ENCODE measurements at places on chromosomes 5 and 9.

GRCh38 chr9:90987566-90987965 lies 185.9 kb downstream of the SYK start:
- no peak for DNase-seq

- DNase-seq = no peak
Observed at GRCh38 chr5:123647066-123647465, 135.1 kb downstream of the CSNK1G3 start.

DNA sequence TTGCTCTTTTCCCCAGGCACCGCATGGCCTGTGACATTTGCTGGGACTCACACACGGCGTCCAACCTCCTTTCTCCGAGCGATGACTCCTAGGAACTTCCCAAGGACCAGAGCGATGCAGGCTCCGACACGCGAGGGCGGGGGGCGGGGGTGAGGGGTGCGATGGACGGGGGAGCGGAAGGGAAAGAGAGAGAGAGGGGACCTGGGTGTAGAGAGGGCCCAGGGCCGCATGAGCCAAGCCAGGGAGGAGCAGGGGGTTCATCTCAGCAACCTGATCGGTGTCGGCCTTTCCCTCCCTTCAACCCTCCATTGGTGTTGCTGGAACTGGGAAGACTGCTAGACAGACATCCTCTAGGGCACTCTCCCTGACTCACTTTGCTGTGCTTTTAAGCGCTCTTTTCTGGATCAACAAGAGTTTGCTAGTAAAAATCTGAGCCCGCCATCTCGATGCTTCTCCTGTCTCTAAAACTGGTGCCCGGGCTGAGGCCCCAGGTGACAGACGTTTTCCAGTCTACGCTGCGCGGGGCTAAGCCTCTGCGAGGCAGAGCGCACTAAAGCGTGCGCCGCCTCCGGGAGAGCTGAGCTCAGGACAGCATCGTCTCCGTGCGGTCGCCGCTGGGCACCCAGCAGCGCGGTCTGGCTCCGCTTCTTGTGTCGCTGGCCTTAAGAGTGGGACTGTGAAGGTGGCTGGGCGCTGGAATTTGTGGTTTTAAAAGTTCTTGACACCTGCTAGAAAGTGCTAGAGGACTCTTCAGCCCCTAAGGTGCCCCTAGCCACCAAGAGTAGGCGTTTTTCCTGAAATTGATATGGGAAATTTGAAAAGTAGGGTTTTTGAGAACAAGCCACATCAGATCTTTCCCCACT lies 1.0 kb upstream of the TSLP start:
- DNase-seq = peak; percentile 45

DNA sequence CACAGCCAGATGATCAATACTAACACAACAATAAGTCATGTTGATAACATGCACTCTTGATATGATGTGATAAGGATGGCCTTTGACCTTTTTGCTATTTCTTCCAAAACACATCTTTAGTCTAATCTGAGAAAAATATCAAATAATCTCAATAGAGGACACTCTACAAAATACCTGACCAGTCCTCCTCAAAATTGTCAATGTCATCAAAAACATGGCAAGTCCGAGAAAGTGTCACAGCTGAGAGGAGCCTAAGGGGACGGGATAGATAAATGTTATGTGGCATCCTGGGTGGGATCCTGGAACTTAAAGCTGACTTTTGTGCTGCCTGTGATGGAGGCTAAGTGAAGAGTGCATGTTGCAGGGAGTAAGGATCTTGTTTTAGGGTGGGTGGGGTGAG lies 699.6 kb upstream of the ADAMTS16 start:
- DNase-seq = no peak

DNA sequence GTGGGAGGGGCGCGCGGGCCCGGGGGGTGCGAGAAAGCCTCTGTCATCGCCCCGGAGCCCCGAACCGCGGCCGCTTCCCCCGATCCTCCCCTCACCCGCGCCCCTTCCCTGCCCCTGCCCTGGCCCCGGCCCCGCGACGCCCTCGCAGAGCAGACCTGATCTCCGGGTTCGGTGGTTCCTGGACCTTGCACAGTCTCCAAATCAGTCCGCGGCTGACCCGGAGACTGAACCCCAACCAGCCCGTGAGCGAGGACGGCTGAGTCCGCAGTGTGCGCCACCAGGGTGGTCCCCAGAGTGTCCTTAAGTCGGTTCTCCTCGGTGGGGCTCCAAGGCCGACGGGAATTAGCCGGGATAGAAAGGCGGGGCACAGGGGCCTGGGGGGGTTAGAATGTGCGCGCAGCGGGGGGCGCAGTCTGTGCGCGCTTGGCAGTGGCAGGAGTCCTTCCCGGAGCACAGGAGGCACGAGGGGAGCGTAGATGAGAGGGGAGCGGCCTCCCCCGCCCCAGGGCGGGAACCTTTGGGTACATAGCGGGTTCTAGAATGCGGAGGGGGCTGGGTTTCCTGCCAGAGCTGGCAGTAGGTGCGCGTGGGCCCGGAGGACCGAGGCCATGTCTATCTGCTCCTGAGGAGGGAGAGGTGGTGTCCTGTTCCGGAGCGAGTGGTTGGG lies 779 bp downstream of the PKN3 start:
- peak; percentile 61 for DNase-seq

DNA sequence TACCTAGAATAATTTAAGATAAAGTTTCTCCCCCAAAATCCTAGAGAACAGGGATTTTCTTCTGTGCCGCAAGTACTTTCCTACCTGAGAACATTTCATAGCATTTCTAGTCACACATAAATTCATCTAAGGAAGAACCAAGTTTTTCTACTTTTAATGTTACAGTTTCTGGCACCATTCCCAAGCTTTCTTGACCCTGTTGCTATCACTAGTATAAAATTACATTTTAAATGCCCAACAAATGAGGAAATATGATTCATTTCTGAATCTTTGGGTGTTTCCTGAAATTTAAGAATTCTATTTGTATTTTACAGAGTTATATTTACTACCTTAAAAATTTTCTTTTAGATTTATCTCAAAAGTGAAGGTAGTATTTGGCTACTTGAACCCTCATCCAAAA lies 137.8 kb downstream of the LPAR1 start:
- no peak for DNase-seq

DNA sequence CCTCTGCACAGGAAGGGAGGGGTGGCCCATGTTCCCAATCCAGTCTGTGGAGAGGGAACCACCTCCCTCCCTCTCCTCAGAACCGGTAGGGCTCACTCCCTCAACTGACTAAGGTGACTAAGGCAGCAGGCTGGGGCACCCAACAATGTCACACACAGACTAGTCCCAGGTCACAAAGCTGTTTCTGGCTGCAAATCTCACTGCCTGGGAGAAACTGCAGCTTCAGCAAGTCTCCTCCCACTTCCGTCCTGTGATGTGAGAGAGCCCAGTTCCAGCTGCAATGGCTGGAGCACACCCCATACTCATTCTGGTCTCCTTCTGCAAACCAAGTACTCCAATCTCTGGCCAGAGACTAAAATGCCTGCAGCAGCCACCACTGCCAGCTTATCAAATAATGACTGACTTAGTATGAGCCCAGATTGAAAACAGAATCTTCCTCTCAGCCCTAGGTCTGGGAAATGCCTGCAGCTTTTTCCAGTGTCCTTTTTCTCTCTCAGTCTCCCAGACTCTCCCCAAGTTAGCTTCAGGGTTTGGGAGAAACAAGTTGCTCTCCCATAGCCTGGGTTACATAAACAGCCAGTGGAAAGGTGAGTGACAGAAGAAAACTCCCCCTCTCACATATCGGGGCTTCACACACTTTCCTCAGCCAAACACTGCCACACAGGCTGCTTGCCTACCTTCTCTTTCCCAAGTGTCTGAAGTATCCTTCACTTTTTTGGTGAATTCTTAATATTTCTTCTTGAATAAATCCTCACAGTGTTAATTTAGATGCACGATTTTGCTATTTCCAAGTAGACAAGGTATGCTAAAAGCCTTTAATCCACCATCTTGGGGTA lies 247.4 kb upstream of the RASA1 start:
- DNase-seq = no peak

GRCh38 chr5:107813559-107813958 lies 142.8 kb upstream of the EFNA5 start:
- DNase-seq = no peak

DNA sequence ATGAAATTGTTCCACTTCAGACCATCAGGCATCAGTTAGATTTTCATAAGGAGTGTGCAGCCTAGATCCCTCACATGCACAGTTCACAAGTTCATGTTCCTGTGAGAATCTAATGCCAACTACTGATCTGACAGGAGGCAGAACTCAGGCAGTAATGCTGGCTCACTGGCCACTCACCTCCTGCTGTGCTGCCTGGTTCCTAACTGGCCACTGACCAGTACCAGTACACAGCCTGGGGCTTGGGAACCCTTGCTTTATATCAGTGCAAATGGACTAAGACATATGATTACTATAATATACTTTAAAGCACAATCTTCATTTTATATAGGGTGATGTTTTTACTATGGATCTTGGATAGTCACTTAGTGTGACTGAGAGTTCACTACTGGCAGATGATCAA lies 259.2 kb downstream of the SLCO4C1 start:
- DNase-seq = no peak

GRCh38 chr9:132239999-132240840 lies 78.4 kb downstream of the NTNG2 start:
- no peak for DNase-seq

DNA sequence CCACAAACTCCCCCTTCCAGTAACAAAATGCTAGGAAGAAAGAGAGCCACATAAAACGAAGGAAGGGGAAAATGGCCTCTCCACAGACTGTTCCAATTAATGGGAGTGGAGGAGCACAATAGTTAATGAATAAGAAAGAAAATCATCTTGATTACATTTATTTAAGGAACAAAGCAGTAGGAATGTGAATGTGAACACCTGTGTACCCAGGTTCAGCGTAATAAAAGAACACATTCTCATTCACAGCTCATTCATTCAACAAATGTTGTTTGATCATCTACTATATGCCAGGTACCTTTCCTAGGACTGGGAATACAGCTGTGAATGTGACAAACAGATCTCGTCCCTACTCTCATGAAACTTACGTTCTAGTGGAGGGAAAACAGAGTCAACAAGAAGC lies 35.7 kb downstream of the SIL1 start:
- no peak for DNase-seq

DNA sequence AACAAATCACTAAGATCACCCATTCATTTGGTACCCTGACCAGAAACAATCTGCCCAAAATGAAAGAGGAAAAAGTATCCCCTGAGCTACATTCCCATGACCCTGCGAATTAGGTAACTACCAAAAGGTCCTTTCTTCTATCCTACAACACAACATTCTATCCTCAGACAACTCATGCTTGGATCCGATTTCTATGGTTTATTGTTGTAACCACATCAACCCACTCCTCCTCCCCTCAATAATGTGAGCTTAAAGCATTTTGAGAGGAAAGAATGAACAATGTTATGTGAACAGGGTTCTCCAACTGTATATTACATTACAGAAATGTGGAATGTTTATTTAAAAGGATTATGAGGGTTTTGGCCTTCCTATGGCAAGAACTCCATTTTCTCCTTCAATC lies 4.0 kb downstream of the SLC35D2 start:
- DNase-seq = no peak

GRCh38 chr5:160743027-160743426 lies 109.0 kb downstream of the ATP10B start:
- DNase-seq = no peak

GRCh38 chr5:116605310-116606070 lies 30.9 kb upstream of the SEMA6A start:
- no peak for DNase-seq

GRCh38 chr9:95023217-95024003 lies 294.1 kb downstream of the FANCC start:
- DNase-seq = peak; percentile 55

Data from Right ventricle myocardium superior (tissue), 1 donor.